ENCODE measurements at places on chromosomes 12 and 14.

DNA sequence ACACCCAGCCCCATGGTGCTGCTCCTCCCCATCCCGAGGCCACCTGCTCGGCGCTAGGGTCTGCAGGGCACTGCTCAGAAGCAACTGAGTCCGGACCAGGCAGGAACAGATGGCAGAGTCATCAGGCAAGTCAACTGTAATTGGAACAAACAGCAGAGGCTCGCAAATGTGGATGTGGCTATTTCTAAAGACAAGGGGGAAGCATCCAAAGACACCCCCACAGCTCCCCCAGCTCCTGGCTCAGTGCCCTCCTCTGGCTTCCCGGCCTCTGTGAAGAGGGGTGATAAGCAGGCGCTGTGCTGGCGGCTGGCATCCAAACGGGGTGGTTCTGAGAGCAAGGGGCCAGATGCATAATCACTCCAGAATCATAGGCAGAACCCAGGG, 125.6 kb downstream of the PIWIL1 start:
- no peak for DNase-seq

GRCh38 chr14:95316821-95317220, 2.9 kb downstream of the CLMN start:
- DNase-seq, result peak; percentile 31

GRCh38 chr12:109264095-109264942, 44.8 kb downstream of the FOXN4 start:
- DNase-seq, result peak; percentile 92

DNA sequence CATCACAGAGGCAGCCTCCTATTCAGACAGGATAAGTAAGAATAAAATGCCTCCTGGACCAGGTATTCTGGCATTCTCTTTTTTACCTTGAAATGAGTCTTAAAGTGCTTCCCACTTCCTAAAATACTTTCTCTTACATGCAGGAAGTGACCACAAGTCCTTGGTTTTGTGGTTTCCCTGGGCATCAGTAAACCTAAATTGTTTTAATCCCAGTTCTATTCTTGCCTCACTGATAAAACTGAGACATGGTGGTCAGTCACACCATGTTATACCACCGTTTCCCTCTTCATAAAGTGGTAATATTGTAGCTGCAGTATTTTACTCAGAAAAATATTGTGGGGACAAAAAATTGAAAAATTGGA, 1.2 kb upstream of the SALL2 start:
- DNase-seq, result no peak

- peak; percentile 23 for DNase-seq
These were observed 395.2 kb upstream of the DCN start for GRCh38 chr12:91577586-91578539.

- peak; percentile 4 for DNase-seq
These were observed 131.8 kb upstream of the USP15 start for GRCh38 chr12:62128175-62128975.

DNA sequence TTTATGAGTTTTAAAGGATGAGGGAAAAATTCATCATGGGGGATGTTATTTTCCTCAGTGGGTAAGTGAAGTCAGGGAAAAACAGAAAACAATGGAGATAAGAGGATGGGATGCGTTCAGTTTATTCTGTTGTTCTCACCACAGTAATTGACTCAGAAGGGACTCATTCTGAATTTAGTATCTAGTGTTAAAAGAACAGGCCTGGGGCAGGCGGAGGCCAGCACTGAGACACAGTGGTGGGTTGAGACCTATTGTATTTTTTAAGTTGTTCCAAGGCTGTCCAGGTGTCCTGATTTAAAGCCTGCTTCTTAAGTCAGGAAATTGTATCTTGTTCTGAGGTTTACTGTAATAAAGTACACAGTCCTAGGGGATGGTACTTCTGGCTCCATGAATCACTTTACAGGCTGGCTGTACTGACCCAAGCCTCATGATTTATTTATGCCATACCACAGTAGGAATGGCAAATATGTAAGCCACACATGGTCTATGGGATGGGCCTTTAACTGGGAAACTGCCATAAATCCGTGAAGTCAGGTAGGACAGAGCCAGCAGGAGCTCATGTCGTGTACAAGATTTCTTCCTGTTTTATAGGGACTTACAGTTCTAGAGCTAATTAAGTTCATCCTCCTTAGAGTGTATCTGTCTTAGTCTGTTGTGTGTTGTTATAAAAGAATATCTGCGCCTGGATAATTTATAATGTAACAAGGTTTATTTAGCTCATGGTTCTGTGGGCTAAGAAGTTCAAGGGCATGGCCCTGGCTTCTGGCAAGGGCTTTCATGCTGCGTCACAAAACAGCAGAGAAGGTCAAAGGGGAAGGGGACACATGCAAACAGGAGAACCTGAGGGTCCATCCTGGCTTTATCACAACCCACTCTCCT, 244.1 kb downstream of the FBXL14 start:
- no peak for DNase-seq

DNA sequence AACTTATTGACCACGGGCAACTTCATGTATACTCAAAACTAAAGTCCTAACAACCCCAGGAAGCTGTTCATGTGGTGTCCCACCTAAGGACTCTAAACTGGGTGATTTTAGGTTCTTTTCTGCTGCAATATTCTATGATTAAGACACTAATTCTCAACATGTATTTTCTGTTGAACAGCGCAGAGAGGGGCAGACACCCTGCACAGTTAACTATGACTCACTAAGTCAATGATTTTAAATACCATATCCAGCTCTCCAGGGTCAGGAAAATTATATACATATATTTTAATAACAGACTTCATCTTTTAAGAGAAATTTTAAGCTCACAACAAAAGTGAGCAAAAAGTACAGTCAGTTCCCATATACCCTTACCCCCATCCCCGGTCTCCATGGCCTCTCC, 85.0 kb downstream of the FOXN3 start:
- DNase-seq, result no peak

DNA sequence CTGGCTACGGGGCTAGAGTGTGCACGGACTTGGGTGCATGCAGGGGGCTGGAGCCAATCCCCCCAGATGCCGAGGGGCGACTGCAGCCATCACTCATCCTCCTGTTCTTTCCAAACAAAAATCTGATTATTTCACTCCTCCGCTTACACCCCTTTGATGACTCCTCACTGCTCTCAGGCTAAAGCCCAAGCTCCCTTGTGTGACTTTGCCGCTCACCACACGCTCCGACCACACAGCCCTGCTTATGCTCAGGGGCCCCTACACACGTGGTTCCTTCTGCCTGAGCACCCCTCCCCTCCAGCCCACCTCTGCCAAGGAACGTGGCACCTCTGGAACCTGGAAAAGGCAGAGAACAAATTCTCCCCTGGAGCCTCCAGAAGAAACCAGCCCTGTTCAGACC, 13.7 kb downstream of the CHFR start:
- DNase-seq, result no peak

GRCh38 chr12:112615196-112615595, 176.4 kb upstream of the RPH3A start:
- DNase-seq, result no peak

DNA sequence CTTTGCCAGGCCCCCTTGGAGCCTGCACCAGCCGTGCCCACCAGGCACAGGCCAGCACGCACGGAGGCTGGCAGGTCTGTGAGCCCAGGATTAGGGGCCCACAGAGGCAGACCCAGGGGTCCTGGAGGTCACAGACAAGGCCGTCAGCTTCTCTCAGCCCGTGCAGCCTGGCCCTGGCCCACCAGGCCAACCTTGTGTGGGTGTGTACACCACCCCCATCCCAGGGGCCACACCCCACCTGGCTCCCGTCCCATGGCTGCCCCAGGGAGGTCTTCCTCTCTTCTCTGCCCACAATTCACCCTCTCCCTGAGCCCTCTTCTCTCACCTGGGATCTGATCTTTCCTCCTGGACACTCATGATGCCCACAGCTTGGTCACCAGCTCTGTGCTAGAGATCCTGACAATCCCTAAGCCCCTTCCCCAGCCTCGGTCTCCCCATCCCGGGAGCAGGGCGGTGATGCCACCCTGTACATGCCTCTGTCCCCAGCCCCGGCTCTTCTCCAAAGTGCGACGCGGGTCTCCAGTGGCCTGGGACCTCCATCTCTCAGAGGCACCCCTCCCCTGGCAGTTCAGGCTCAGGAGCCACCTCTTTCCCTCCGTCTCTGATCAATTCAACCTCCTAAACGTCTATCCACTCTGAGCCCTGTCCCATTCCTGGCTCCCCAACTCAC, 31.1 kb upstream of the GPR132 start:
- DNase-seq, result no peak

- no peak for DNase-seq
These were observed 23.5 kb downstream of the CALCOCO1 start for GRCh38 chr12:53703756-53704155.

GRCh38 chr14:93024493-93024892, 91.2 kb downstream of the ITPK1 start:
- no peak for DNase-seq

DNA sequence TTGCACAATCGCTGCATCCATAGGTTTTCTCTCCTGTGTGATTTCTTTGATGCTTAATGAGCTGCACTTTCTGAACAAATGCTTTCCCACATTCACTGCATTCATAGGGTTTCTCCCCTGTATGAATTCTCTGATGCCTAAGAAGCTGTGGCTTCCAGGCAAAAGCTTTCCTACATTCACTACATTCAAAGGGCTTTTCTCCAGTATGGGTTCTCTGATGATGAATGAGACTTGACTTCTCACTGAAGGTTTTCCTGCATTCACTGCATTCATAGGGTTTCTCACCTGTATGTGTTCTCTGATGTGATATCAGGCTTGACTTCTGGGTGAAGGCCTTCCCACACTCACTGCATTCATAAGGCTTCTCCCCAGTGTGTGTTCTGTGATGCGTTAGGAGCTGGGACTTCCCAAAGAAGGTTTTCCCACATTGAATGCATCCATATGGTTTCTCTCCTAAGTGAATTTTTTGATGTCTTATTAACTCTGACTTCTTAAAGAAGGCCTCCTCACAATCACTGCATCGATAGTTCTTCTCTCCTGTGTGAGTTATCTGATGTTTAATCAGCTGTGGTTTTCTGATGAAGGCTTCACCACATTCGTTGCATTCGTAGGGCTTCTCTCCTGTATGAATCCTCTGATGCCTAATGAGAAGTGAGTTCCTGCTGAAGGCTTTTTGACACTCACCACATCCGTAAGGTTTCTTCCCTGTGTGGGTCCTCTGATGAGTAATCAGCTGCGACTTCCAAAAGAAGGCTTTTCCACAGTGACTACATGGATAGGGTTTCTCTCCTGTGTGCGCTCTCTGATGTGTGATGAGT, 30.3 kb downstream of the ZNF605 start:
- peak; percentile 29 for DNase-seq

DNA sequence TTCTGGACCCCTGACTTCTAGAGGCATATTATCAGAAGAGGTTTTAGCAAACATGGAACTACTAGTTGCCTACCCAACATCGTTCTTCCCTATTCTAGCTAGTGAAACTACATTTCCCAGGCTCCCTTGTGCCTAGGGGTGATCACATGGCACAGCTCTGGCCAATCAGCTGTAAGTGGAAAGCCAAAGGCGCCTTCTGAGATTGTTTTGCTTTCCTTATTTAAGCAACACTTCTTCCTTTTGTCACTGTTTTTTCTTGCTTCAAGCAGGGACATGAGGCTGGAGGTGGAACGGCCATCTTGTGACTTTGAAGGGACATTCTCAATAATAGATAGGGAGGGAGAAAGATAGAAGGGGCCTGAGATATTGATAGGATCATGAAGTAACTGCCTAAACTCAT, 136.7 kb downstream of the ZNF664 start:
- DNase-seq, result peak; percentile 86

DNA sequence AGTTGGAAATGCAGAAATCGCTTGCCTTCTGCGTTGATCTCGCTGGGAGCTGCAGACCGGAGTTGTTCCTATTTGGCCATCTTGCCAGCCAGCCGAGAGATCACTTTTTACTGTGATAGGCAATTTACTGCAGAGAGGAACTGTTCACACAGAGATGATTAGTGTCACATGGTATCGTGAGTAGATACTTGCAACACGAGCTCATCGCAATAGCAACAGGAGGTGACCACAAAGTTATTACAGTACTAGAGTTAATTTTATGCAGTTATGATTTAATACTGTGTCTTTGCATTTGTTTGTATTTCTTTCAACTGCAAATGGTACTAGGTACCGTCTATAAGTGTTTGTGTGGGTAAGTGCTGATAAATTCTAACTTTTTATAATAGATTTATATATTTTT, 27.8 kb downstream of the NOPCHAP1 start:
- DNase-seq, result peak; percentile 64

DNA sequence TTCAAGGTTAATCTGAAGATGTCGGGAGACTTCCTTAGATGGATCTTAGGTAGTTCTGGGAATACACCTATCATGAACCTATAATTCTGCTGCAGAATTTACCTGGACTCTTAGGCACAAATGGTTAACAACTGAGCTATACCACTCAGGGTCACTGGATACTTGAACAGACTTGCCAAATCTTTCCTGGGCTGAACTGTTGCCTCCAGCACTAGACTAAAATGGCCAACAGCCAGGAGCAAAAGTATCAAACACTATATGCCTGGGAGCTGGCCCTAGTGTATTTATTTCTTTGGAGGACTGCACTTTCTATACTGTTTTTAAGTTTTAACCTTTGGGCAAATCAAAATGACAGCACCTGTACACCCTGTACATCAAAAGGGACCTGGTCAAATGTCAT, 252.8 kb downstream of the TMEM117 start:
- DNase-seq, result no peak

DNA sequence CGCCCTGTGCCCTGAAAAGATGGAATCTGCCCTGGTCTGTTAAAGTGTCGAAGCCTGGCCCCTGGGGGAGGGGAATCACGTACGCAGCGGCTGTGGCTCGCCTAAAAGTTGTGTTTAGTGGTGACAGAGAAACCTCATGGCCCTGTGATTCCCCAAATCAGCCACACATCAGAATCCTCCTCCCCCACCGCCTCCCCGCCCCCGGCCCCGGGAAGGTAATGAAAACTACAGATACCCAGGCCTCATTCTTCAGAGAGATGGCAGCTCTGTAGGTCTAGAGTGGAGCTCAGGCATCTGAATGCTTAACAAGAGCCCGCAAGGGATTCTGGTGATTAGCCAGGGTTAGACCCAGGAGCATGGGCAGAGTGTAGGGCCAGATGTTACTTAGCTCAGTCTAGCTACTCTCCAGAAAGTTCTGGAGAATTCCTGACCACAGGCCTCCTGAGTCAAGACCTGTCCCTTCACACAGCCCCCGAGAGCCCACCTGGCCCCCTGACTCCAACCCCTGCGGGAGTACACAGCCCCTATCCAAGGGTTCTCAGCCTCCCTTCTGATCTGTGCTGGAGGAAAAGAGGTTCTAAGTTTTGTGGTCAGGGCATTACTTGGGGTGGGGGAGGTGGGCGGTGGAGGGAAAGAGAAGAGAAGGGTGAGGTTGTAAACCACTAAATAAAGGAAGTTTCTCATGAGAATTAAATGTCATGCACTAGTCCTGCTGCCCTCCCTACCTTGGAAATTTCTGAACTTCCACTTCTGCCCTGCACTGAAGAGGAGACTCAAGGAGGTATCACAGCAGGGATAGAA, 114.8 kb downstream of the PLXNC1 start:
- DNase-seq, result no peak

- DNase-seq, result no peak
These were observed 136.0 kb downstream of the ADGRD1 start for GRCh38 chr12:131089531-131090273.

DNA sequence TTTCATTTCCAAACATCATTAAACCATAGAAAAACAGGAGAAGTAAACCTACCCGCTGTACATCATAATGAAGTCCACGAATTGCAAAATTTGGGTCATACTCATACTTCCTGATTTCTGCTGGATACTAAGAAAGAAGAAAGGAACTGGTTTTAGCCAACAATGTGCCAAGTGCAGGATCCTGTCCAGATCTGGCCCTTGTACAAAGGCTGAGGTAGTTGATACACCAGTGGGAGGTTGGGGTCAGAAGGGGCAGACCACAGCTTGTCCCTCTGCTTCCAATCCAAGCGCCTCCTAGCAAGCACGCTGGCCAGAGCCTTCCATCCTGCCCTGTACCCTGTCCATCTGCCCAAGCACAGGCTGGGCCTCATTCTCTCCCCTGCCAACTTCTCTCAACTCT, 34.2 kb downstream of the NT5DC3 start:
- no peak for DNase-seq
